ENCODE measurements at places on chromosomes 1 and 21.
A peak's percentile ranks its signal among the peaks of the same experiment; 100 is the strongest.

- no peak for DNase-seq
These were observed 80.2 kb downstream of the RABGAP1L start for GRCh38 chr1:174239541-174239940.

DNA sequence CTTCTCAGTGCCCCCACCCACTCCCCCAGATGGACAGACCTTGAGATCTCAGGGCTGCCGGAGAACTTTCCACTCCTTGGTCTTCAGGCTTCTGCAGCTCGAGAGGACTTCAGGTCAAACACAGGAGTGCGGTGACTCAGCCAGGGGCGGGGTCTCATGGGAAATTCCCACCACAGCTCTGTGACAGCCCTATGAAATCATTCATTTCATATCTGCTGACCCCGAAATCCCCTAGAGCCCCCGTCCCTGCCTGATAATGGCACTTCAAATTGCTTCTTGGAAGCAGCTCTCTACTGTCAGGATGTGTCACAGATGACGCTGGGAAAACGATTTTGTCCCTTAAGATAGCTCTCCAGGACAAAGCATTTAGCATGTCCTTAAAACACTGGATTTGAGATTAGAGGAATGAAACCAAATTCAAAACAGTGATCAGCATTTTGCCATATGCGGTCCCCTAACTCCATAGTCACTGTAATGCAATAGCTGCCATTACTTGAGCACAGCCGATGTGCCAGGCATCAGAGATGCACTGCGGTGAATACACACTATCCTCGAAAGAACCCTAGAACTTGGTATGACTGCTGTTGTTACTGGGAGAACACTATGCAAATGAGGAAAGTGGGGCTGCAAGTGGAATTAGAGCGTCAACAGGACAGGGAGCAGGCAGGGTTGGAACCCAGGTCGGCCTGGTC, at the start of gene TNFRSF9:
TNFRSF9 (minus strand) TSS at position 95 of the 692 bp plus-strand sequence. CDS start 845 bp downstream, outside the sequence.
- DNase-seq = peak; percentile 40

DNA sequence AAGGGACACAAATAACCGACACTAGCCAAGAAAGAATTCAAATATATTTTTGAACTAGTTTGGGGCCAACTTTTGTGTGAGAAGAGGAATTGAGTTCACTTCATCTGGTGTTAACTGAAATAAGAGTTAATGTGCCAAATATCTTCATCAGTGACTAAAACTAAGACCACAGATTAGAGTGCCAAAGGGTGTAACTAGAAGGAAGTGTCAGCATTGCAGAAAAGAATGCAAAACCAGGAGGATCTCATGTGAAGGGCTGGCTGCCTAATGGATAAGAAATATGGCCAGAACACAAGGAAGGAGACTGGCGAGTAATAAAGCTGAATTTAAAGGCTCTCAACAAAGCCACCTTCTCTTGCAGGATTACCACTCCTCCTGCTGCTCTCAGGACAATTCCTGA, 61.8 kb upstream of the LRRC8D start:
- DNase-seq = no peak

DNA sequence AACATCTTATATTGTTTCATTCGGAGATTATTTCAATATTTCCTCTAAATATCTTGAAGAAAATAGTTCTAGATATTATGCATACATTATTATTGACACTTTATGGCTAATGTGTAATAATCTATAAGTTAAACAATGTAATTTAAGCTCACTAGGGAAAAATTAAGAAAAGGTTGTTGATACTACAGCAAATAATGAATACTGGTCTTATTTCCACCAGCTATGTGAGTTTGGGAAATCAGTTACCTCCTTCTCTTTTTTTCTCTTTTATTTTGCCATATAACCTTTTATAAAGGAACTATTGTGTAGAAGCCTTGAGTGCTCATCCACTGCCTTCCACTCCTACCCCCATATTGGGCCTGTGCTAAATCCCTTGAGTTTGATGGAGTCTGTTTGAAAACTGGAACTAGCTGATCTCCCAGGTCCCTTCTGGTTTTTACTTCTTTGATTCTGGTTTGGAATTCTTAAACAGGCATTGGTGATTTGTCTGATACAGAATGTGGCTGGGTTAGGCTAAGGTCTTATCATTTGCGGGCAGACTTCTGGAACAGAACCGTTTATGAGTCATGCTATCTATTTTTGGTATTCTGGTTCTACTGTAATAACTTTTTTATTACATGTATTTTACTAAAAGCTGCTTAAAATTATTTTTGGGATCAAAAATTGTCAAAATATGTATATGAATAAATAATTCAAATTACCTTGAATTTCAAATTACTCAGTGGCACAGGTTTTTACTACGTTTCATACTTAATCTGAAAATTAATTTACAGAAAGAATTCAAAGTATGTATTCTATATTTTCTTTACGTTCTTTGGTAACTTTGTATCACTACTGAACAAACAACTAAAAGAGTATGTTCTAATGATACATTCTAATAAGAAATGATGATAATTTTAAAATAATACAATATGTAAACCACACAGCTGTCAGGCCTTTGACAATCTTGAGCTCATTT, 5.0 kb upstream of the CDC14A start:
- DNase-seq = no peak

GRCh38 chr1:74733604-74734484, 892 bp downstream of the TYW3 start:
- no peak for DNase-seq

DNA sequence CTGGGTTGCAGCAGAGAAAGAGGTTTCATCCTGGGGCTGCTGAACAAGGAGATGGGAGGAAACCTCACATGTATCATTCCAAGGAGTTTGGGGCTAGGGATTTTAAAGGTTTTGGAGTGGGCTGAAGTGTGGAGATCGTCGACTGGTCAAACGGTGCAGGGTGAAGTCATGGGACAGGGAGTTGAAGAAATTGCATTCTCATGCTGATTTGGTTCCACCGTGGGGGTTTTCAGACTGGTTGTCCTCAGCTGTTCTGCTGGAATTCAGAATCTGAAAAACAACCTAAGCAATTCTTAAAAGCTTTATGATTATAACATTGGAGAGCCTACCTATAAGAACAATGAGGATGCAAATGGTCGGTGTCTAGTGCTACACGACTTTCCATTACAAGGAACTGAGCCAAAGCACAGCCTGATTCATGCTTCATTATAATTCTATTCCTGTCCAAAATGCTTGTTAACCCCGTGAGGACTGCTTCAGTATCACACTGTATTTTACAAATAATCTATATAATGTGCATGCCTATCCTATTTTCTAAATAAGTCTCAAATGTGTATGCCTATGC, 242.7 kb downstream of the TM2D1 start:
- no peak for DNase-seq

DNA sequence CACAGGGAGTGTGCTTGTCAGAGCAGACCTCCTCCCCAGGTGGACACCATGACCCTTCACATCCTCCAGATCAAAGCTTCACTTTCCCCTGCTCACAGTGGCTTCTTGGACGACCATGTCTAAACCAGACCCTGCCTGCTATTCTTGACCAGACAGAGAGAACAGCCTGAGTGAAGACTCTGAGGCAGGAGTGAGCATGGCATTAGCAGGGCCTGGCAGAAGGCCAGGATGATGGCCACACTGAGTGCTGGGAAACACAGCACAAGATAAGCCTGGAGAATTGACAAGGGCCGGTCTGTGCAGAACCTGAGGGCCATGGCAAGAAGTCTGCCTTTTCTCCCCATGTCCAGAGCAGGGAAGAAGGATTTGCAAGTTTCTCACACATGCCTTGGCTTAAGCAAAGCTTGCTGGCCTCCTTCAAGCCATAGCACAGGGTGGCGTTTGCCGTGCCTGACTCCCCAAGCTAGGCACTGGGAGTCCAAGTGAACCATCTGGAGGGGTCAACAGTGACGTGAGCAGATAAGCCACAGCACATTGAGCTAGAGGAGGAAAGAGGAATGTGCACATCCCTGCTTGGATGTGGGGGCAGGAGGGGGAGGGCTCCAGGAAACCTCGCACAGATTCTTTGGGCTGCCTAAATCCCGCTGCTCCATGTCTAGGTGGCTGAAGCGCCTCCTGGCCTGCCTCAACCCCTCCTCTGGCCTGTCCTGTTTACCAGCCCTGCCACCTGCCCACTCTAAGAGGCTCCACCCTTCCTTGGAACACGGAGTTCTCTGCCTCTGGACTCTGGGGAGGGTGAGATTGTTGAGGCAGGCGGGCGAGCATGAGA, 87.1 kb downstream of the CD58 start:
- DNase-seq = no peak

DNA sequence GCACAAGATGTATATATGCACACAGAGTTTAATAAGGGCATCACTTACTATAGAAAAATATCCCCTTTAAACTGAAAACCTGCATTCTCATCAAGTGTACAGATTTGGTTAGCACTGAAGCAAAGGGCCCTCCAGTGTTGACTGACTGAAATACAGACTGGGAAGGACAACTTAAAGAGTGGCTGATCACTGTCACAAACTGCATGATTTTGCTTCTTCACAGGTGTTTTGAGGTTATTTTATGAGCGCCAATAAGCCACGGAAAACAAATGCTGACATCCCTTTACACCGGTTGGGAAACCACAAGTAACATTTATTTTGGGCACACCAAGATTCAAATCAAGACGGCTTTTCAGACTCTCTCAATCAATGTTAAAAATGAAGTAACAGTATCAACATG, 30.9 kb upstream of the RAP1GAP start:
- no peak for DNase-seq

GRCh38 chr1:57796616-57797015, 372.8 kb upstream of the DAB1 start:
- DNase-seq = no peak

DNA sequence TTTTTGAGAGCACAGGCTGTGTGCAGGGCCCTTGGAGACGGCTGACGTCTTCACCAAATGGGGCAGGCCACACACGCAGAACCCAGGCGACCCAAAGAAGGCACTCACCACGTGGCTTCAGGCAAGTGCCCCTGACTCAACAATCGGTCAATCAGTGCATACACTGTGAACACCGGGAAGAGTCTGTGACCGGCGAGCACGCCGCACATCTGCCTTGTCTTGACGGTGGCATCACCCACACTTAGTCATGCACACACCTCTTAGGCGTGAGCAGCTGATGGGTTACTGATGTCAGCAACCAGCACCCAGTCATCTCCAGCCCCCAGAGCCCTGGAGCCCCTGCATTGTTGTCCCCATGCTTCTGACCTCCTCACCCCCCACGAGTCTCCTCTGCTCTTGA, 4.9 kb upstream of the LRRC3 start:
- DNase-seq = no peak

GRCh38 chr21:17903029-17903806, 84.1 kb upstream of the C21orf91 start:
- no peak for DNase-seq

GRCh38 chr1:65904681-65905083, 112.0 kb downstream of the PDE4B start:
- no peak for DNase-seq

DNA sequence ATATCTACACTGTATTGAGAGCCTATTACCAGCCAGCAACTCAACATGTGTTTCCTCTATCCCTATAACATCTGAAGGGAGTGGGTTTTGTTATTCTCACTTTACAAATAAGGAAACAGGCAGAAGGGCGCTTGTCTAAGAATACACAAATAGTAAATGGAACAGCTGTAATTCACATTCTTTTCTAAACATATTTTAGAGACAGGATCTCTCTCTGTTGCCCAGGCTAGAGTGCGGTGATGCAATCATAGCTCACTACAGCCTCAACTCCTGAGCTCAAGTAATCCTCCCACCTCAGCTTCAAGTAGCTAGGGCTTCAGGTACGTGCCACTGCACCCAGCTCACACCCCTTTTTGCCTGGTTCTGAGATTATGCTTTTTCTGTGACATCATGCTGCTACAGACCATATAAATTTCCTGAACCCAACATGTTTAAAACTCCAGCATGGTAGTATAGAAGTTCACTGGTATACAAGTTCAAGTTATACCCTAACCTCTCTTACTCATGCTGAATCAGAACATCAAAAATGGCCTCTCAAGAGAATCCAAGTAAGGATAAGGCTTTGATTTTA, 8.6 kb upstream of the TACSTD2 start:
- DNase-seq = no peak

GRCh38 chr1:40762144-40762923, 21.3 kb upstream of the KCNQ4 start:
- no peak for DNase-seq

- DNase-seq = no peak
These were observed 28.6 kb upstream of the PLCH2 start for GRCh38 chr1:2447276-2448097.

DNA sequence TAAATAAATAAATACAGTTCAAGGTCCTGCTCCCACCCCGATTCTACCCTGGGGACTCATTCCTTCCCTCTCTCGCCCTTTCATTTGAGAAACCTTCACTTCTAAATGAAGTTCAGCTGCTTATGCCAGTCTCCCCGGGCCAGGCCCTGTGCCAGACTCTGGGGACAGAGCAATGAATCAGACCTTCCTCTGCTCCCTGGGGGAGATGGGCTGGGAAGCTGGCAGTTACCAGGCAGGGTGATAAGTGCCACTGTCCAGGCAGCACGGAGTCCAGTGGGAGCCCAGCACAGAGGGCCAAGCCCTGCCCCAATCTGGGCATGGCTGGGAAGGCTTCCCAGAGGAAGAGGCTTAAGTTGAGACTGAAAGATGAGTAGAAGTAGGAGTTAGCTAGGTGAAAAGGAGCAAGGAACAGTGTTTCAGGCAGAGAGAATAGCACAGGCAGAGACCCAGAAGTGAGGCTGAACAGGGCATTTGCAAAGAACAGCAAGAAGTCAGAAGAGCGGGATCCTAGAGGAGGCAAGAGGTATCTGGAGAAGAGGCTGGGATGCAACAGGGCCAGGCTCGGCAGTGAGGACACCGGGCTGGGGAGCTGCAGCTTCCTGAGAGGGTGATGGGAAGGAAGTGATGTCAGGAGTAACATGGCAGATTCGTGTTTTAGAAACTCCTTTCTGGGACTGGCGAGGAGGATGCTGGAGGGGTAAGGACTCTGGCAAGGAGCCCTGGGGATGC, 13.5 kb downstream of the KCNQ4 start:
- DNase-seq = no peak

- no peak for DNase-seq
These were observed 13.3 kb downstream of the PLPPR5 start for GRCh38 chr1:98991127-98992012.

DNA sequence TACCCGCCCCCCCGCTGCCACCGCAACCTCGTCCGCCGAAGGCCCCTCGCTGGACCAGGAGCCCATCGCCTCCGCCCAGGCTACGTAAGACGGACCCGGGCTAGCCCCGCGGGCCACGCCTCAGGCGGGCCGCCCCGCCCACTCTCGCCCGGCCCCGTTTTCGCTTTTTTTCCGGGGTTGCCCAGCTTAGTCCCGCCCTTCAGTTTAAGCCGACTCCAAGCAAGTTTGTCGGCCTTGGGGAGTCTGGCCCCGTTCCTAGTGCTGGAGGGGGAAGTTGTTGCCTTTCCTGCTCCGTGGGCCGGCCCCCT, 3.0 kb downstream of the RUSC1 start:
- DNase-seq = peak; percentile 75

DNA sequence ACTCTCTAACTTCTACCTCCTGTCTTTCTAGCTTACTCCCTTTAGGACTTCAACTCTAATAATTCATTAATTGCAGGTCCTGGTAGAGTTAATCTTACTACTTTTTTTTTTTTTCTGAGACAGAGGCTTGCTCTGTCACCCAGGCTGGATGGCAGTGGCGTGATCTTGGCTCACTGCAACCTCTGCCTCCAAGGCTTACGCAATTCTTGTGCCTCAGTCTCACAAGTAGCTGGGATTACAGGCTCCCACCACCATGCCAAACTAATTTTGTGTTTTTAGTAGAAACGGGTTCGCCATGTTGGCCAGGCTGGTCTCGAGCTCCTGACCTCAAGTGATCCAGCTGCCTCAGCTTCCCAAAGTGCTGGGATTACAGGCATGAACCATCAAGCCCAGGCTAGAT, 15.7 kb downstream of the BTBD8 start:
- no peak for DNase-seq

Measured in T-helper 9 cell (primary cell).